ENCODE measurements at places on chromosomes 13 and 19.

- DNase-seq = peak; percentile 87
Observed at GRCh38 chr19:14370169-14370939, 10.9 kb upstream of the ADGRE5 start.

- no peak for DNase-seq
Observed at GRCh38 chr13:95154413-95154886, 146.8 kb downstream of the ABCC4 start.

GRCh38 chr13:44107357-44108121 lies 227.8 kb downstream of the LACC1 start:
- no peak for DNase-seq

DNA sequence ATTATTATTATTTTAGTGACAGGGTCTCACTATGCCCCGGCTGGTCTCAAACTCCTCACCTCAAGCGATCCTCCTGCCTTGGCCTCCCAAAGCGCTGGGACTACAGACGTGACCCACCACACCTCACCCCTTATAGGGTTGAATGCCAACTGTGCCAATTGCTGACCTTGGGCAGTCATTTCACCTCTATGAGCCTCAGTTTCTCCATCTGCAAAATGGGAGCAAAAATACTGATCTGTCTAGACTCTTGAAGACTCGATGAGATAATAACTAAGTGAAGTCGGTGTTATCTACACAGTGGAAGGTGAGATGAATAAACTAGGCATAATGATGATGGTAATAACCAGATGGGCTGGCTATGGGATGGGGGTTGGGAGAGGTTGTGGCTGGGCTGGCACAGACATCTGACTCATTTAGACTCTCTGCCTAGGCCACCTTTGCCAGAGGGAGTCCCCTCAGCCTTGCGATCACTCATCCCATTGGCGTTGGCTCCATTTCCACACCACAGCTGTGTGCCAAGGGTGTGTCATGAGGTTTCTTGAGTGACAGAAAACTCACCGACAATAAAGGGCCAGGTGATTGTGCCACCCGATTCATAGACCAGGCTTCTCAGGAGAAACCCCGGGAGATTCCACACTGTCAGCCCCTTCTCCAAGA lies at the start of gene CASP14:
Gene CASP14 (plus strand): TSS at position 596 of the 657 bp plus-strand sequence. CDS start 2,772 bp downstream, outside the sequence.
- no peak for DNase-seq

- DNase-seq = no peak
Observed at GRCh38 chr19:5302396-5302795, 38.2 kb downstream of the PTPRS start.

- peak; percentile 85 for DNase-seq
Observed at GRCh38 chr19:10408511-10409283, 5.4 kb upstream of the CDC37 start.

- no peak for DNase-seq
Observed at GRCh38 chr13:20814224-20814910, 40.6 kb upstream of the EEF1AKMT1 start.

GRCh38 chr13:74171641-74172040 lies 37.4 kb upstream of the KLF12 start:
- DNase-seq = no peak

DNA sequence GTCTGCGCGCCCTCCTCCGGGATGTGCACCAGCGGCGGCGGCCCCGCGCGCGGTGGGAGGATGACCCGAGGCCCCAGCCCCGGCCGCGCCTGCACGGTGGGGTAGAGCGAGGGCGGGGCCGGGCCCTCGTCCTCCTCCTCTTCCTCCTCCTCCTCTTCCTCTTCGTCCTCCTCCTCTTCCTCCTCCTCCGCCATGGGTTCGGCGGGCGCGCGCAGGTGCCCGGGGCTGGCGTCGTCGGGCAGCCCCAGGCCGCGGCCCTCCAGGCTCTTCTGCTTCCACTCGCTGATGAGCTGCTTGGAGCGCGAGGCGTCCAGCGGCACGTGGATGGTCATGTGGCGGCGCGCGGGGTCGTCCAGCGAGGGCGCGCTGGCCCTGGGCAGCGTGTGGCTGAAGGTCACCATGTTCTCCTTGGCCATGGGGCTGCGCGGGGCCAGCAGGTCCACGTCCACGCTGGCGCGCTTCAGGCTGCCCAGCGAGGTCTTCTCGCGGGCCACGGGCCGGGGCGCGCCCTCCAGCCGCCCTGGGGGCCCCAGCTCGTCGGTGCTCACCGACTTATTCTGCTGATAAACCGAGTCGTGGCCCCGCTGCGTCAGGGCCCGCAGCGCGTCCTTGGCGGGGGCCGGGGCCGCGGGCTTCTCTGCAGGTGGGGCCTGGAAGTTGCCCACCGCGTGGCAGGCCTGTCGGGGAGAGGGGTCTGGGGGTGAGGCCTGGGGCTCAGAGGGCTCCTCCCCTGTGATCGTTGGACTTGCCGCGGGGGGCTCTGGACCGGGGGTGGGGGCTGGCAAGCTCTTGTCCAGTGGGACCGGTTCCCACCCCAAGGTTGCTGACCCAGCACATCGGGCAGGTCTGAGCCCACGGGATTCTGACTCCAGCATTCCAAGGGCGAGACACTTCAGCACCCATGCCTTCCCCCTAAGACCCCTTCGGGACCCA lies 8.3 kb downstream of the PLPPR3 start:
- no peak for DNase-seq

DNA sequence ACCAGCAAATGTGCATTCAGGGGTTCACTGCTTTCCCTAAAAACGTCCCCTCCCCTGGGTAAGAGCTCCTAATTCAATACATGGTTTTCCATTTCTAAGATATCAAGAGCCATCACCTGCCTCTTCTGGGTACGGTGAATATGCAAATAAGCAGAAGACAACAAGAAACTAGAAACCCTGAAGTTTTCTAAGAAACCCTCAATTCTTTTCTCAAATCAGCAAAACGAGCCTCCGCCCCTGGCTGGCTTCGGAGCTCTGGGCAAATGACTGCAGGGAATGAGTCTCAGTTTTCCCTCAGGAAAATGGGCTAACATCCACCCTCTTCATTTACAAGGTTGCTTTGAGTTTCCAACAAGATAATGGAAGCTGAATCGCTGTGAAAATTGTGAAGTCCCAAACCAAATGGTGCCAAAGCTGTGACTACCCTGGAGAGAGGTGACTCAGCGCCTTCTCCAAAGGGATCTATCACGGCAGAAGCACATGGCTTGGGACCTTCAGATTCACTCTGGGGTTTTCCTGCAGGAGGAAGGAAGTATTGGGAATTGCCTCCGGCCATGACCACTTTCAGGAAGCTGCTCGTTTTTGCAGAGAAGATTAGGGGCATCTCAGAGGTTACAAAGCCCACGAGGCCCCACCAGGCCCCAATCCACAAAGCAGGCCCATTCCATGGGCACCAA lies 26.6 kb downstream of the KLF2 start:
- DNase-seq = peak; percentile 16

GRCh38 chr19:39277598-39277997 lies 9.4 kb downstream of the IFNL2 start:
- DNase-seq = no peak

DNA sequence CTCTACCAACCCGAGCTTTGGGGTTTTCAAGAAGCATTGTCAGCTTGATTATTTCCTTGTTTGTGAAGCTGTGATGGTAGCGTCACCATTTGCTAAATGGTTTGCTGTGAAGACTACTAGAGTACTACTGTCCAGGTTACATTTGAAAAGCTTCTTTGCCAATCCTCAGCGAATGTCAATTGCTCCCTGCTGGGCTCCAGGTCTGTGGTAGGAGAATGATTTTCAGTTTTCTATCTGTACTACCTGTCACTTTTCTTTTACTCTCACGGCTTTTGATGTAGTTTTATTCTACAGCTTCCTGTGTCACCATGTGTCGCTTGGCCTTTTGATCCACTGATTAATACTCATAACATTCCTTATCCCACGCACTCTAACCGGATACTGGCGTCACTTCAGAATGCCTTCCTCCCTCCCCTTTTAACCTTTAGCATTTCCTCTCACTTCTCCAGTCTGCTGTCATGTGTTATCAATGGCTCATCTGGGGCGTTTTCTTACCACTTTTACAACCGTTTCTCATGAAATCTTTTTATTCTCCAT lies 7.5 kb upstream of the GPR183 start:
- DNase-seq = no peak

Measured in common myeloid progenitor, CD34-positive (primary cell).